ENCODE measurements at places on chromosomes 3 and 15. TPM values are rescaled to one million over a fixed set of nuclear protein-coding genes. Genes with fewer than 3 reads are reported as not detected.

Gene FBXO40
- 0.03 TPM for total RNA-seq

Gene SLC15A2
- total RNA-seq = 61.7 TPM

Gene RLBP1
- not detected for total RNA-seq

Gene LIPH
- total RNA-seq = 76.0 TPM

Gene TNNC1
- total RNA-seq = 117 TPM

Gene EPHA3
- total RNA-seq = 1.9 TPM

Gene GP5
- total RNA-seq = 0.15 TPM

Gene FGD5
- total RNA-seq = 48.7 TPM

DNA sequence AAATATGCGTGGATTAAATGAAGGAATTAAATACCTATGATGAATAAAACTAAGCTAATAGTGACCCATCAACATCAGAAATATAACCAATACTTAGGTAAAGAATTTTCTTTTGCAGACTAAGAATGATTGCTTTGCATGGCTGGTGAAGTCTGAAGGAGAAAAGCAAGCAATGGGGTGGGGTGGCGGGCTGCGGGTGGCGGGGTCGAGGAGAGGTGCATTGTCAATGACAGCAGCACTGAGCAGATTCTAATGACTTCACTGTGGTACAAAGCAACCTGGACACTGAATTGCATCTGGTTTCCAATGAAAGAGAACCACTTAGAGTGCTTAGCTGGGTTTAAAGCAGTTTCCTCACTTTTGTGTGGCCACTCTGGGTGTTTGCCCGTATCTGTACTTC is 171.5 kb upstream of the IL12A start:
- no peak overlapping the region for H3K27ac ChIP-seq
- no peaks in the 10 kb centered on the region for H3K36me3 ChIP-seq
- no peaks in the 10 kb centered on the region for H3K27me3 ChIP-seq
- DNase-seq = no peak

DNA sequence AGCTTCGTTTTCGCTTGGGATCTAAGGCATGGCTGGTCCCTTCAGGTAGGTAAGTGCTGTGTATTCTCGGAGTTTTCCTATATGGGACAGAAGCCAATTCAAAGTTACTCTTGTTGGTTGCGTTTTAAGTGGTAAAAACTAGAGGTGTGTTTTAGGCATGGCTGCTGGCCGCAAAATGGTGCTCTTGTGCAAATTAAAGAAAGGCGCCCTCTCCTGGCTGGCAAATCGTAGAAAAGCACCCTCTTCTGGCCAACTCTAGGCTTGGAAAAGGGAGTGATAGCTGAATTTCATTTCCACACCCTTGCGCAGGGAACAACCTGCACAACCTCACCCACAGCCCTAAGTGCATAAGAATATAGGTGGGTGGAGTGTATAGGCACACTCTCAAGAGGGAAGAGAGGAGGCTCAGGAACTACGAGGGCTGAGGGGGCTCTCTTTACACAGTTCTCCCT is 23.5 kb downstream of the DRD3 start:
- no peak overlapping the region for H3K27ac ChIP-seq
- H3K36me3 ChIP-seq = no peaks in the 10 kb centered on the region
- H3K4me3 ChIP-seq = no peak overlapping the region
- H3K4me1 ChIP-seq = peaks cover 5% of the 10 kb centered on the region

DNA sequence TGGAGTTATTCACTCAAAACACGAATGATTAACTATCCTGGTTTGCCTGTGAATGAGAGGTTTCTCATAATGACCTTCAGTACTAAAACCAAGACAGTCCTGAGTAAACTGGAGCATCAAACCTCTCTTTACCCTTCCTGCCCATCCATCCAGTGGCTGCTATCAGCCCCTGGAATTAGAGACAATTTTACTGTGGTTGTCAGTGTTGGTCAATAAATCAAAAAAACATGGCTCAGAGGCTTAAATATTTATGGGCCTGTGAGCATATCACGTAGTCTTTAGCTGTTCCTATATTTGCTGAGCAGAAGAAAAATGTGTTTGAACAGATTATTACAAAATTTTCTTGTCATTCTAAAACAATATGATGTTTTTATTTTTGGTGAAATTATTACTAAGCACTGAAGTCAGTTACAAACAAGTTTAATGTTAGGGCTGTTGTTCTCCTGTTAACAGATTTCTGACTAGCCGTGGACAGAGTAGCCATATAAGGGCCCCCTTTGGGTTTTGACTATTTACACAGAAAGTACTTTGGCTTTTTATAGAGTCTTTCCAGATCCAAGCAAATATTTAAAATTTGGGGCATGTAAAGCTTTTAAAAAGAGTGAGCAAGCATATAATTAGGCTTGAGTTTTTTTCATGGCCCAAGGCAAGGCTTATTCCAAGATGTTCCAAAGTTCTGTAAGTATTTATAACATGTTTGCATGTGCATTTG is 580.9 kb downstream of the DIPK2A start:
- H3K4me1 ChIP-seq = no peaks in the 10 kb centered on the region
- no peak for DNase-seq
- no peaks in the 10 kb centered on the region for H3K27me3 ChIP-seq
- H3K27ac ChIP-seq = no peak overlapping the region
- H3K4me3 ChIP-seq = no peak overlapping the region

DNA sequence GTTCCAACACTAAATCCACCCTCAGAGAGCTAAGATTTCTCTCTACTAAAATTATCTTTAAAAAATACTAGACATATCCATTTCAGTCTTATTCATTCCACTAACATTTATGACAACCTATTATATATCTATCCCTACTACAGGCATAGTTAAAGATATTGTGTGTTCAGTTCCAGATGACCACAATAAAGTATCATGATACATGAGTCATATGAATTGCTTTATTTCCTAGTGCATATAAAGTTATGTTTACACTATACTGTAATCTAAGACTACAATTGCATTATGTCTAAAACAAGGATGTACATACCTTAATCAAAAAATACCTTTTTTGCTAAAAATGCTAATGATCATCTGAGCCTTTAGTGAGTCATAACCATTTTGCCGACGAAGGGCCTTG is 19.4 kb downstream of the SHOX2 start:
- DNase-seq = no peak
- H3K4me3 ChIP-seq = no peak overlapping the region
- peaks cover 82% of the 10 kb centered on the region for H3K27me3 ChIP-seq
- no peak overlapping the region for H3K27ac ChIP-seq

- H3K36me3 ChIP-seq = peaks cover 62% of the 10 kb centered on the region
- no peak overlapping the region for H3K27ac ChIP-seq
- peaks cover 6% of the 10 kb centered on the region for H3K4me1 ChIP-seq
- H3K27me3 ChIP-seq = no peaks in the 10 kb centered on the region
- DNase-seq = peak; percentile 68
- no peak overlapping the region for H3K4me3 ChIP-seq
Observed at GRCh38 chr3:100316641-100317069, 17.9 kb upstream of the NIT2 start.

GRCh38 chr3:143791386-143791785 is 56.9 kb downstream of the SLC9A9 start:
- no peaks in the 10 kb centered on the region for H3K36me3 ChIP-seq
- no peak overlapping the region for H3K4me3 ChIP-seq
- DNase-seq = no peak

DNA sequence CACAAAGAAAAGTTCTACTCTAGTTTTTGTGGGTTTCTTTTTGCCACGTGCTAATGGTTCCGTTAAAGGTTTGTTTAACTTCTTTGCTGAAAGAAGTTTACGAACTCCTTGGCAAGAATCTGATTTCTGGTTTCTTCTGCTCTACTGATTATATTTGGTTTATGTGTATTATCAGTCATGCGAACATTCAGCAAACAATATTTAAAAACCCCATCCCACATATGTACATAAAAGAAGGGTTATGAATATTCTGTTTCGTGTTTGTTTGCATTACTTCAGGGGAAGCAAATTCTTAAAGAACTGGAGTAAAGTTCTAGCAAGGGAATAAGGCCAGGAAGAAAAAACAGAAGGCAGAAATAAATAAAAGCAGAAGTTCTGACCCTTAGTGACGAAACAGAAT is 9.8 kb downstream of the LARS2 start:
- DNase-seq = no peak
- H3K4me1 ChIP-seq = no peaks in the 10 kb centered on the region
- no peaks in the 10 kb centered on the region for H3K27me3 ChIP-seq
- H3K27ac ChIP-seq = no peak overlapping the region
- peaks cover 82% of the 10 kb centered on the region for H3K36me3 ChIP-seq

GRCh38 chr3:67809370-67809935 is 155.0 kb upstream of the SUCLG2 start:
- no peaks in the 10 kb centered on the region for H3K27me3 ChIP-seq
- H3K27ac ChIP-seq = no peak overlapping the region
- H3K36me3 ChIP-seq = no peaks in the 10 kb centered on the region
- H3K4me1 ChIP-seq = no peaks in the 10 kb centered on the region

DNA sequence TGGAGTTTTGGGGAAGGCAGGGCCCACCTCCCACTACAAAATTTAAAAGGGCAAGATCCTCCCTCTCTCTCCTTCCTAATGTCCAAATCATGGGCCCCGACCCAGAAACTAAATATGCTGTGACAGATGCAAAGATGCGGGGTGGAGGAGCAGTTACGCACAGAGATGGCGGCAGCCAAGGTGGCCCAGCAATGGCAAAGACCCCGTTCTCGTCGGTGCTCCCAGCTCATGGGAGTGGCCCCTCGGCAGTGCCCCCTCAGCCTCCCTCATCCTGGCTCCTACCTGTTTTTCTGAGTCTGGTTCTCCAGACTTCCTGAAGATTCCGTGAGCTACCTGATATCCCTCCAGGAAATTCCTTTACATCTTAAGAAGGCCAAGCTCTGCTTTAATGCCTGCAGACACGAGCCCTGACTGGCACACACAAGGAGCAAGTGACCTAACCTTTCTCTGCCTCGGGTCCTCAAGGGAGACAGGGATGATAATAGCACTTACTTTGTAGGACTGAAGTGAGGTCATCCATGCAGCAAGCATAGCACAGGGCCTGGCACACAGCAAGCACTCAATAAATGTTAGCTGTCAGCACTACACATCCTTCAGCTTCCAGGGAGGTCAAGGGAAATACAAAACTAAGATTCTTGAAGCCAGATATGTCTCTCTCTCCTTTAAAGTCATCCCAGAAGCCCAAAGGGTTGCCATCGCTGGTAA is 103.5 kb downstream of the LSM3 start:
- H3K4me3 ChIP-seq = no peak overlapping the region
- H3K4me1 ChIP-seq = peaks cover 3% of the 10 kb centered on the region
- no peak for DNase-seq
- H3K27me3 ChIP-seq = no peaks in the 10 kb centered on the region
- H3K27ac ChIP-seq = no peak overlapping the region
- H3K36me3 ChIP-seq = no peaks in the 10 kb centered on the region

- no peaks in the 10 kb centered on the region for H3K36me3 ChIP-seq
- H3K4me3 ChIP-seq = no peak overlapping the region
- no peak overlapping the region for H3K27ac ChIP-seq
- peak; percentile 43 for DNase-seq
- H3K27me3 ChIP-seq = no peaks in the 10 kb centered on the region
Observed at GRCh38 chr3:49671291-49672288, 2.6 kb upstream of the APEH start.

DNA sequence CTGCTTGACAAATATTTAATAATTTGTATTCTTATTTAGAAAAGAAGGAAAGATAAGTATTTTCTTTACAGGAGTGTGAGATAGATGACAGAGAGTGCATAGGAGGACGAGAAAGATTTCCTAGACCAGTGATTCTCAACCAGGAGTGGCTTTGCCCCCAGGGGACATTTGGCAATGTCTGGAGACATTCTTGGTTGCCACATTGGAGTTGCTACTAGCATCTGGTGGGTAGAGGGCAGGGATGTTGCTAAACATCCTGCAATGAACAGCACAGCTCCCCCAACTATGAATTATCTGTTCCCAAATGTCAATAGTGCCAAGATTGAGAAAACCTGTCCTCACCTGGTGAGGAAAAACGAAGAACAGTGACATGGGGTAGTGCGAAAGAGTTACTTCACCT is 30.8 kb upstream of the MINAR1 start:
- no peaks in the 10 kb centered on the region for H3K27me3 ChIP-seq
- no peak overlapping the region for H3K27ac ChIP-seq
- DNase-seq = no peak
- no peaks in the 10 kb centered on the region for H3K4me1 ChIP-seq
- no peaks in the 10 kb centered on the region for H3K36me3 ChIP-seq

DNA sequence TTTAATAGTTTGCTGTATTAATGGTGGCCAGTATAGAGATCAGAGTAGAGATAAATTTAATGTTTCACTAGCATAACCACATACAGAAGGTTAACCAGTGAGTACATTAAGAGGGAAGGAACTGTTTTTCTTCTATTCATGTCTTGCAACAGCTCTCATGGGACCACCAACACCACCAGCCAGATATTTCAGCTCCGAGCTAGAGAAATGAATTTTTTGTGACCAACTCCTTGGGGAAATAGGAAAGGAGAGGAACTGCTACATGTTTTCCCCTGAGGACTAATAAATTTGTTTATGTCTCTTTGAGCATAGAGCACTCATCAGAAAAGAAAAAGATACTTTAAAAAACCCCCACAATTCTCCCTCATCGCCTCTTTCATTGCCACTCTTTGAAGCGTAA is 247.5 kb downstream of the MBNL1 start:
- no peaks in the 10 kb centered on the region for H3K27me3 ChIP-seq
- H3K4me1 ChIP-seq = no peaks in the 10 kb centered on the region
- no peak overlapping the region for H3K4me3 ChIP-seq
- no peaks in the 10 kb centered on the region for H3K36me3 ChIP-seq
- H3K27ac ChIP-seq = no peak overlapping the region

DNA sequence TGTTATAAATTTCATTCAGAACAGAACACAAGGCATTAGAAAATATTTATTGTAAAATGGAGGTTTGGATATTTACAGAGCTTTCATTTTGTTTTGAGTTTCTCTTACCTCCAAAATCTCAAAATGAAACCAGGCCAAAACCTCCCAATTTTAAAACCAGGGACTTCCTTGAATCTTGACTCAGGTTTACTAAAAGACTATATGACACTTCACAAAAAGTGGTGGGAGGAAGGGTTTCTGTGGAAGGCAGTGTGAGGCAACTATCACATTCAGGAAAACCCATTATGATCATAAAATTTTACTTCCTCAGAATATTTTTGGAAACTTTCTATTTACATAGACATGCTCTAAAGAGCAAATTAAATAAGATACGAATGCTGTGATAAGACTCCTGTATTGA is 205.8 kb upstream of the EOMES start:
- no peak overlapping the region for H3K27ac ChIP-seq
- H3K27me3 ChIP-seq = no peaks in the 10 kb centered on the region
- H3K4me1 ChIP-seq = no peaks in the 10 kb centered on the region

DNA sequence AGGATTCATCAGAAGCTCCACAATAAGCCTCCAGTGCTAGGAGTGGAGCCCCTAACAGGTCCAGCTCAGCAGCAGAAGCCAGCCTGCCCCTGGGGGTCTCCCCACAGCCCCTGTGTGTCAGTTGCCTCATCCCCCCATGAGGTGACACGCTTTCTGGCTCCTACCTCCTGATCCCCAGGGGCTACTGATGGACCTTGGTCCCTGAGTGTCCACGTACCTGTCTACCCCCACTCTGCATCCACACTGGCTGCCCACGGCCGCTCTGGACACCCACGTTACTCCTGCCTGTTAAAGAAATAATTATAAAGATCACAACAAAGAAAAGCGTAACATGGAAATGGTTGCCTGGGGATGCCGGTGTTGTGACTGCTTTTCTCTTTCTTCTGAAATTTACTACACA is 143.1 kb downstream of the CHSY1 start:
- H3K4me1 ChIP-seq = no peaks in the 10 kb centered on the region
- no peaks in the 10 kb centered on the region for H3K27me3 ChIP-seq
- no peak overlapping the region for H3K27ac ChIP-seq
- DNase-seq = no peak
- H3K4me3 ChIP-seq = no peak overlapping the region
